Panc1 (cell line): ENCODE measurements at places on chromosomes 5 and 9. TPM values are rescaled to one million over a fixed set of nuclear protein-coding genes. Genes with fewer than 3 reads are reported as not detected.

DNA sequence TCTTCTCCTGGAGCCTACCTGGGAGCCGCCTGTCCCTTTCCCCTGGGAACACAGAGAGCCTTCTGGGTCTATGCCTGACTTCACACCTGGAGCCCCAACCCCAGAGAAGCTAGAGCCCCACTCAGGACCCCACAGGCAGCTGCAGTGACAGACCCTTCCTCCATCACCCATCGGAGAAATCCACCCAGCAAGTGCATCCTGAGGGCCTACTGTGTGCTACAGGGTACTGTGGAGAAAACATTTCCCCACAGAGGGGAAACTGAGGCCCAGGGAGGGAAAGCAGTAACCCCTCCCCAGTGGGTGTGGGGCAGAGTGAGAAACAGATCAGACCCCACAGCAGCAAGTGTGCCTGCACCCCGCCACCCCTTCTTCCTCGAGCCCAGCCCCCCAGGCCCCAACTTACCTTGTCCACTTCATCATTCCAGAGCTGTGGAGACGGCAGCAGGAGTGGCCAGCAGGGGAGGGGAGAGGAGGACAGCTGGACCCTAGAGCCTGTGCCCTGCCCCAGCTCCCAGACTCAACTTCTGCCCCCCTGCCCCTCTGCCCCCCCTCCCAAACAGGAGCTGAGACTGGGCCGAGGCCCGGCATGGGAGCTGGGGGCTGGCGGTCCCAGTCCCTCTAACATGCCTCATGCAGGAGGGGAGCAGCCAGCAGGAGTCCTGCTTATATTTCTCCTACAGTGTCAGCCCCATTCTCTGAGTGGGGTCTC lies 17.7 kb downstream of the SH3GLB2 start:
- no peak for DNase-seq

Gene CCL28
- total RNA-seq = 5.8 TPM

DNA sequence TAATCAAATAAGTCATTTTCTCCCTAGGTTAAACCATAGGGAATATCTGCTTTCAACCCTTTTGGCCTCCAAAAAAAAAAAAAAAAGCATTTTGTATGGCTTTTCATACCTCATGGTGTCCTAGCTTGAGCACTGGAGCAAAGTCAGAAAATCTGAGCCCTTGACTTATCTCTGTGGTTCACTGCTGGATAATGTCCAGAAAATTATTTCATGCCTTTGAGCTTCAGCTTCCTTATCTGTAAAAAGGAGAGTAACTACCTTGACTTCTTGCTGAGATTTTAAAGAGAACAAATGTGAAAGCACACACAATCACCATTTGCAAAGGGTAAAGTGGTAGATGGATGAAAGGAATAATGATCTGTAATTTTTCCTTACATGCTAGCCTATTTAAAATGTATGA lies 165.9 kb downstream of the ALDH1A1 start:
- no peak for DNase-seq

GRCh38 chr9:73149371-73150067 lies 2.1 kb upstream of the ANXA1 start:
- no peak for DNase-seq

DNA sequence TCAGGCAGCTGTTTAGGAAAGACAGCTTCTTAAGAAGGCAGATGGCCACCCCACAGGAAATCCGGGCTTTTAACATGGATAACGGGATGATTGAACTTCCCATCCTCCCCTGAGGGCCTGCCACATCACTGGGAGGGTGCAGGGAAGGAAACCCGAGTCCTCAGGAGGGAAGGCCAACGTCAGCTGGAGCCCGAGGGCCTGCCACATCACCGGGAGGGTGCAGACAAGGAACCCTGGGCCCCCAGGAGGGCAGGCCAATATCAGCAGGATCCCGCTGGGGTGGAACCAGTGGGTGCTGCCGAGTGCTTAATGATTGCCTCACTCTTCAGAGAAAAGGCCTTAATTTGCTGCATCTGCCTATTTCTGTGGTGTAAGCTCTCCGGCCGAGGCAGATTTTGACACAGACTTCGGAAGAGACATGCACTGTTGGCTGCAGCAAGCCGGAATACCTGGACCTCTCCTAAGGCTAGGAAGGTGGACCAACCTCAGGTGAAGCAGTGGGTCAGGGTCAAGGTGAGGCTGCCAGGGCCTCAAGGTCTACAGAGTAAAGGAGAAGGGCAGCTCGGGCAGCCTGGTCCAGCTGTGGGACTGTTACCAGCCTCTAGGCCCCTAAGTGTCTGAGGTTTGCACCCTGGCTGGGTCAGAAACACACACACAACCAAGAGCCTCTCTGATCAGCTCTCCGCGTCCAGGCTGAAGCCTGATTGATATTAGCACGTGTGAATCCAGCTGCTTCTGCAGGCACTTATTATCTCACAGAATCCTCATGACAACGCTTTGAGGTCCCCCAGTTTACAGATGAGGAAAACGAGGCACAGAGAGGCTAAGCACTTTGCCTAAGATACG lies 14.8 kb upstream of the COL5A1 start:
- no peak for DNase-seq
